ENCODE measurements at places on chromosomes 6 and 20.

- no peak for DNase-seq
These were observed 77.2 kb downstream of the LY86 start for GRCh38 chr6:6665555-6666243.

GRCh38 chr6:33716890-33717632 lies 5.6 kb upstream of the UQCC2 start:
- DNase-seq, result no peak

- DNase-seq, result no peak
These were observed 207.9 kb downstream of the SAMD5 start for GRCh38 chr6:147716434-147716833.

GRCh38 chr6:46302176-46302575 lies 131.4 kb upstream of the ENPP5 start:
- no peak for DNase-seq

GRCh38 chr6:129191235-129191634 lies 308.3 kb downstream of the LAMA2 start:
- DNase-seq, result no peak

DNA sequence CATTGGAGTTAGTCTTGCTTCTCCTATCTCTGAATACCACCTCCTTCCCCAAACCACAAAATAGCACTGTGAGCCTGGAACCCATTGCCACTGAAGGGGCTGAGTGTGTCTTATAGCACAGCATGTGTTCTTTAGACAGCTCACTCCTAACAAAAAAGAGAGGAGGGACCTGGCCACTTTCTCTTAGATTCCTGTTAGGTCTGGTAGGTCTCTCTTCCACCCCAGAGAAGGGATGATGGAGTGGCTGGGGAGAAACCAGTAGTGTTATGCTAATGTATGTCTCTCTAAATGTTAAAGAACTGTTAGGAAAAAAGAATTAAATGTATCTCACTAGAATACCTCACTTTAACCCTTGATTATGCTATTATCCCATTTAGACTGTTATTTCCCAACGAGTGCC lies 340.3 kb downstream of the EPHA7 start:
- no peak for DNase-seq

DNA sequence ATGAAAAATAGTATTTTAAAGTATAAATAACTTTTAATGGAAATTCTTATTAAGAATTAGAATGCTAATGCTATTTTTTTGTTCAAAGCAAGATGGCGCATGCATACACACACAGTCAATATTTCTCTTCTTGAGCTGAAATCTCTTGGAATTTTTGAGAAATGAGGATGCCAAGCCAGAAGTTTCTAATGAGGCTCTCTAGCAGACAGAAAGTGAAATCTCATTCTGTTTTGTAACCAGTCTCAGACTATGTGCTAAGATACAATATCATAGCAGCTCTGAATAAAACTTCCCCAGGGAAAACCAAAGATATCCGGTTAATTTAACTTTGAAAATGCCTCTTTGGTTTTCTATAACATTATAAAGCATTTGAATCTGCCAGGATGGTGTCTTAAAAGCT lies 97.2 kb upstream of the HDAC2 start:
- DNase-seq, result no peak

- DNase-seq, result no peak
These were observed 130.5 kb downstream of the CEBPB start for GRCh38 chr20:50320901-50321796.

- no peak for DNase-seq
These were observed 36.6 kb upstream of the SLC22A16 start for GRCh38 chr6:110512991-110513390.

DNA sequence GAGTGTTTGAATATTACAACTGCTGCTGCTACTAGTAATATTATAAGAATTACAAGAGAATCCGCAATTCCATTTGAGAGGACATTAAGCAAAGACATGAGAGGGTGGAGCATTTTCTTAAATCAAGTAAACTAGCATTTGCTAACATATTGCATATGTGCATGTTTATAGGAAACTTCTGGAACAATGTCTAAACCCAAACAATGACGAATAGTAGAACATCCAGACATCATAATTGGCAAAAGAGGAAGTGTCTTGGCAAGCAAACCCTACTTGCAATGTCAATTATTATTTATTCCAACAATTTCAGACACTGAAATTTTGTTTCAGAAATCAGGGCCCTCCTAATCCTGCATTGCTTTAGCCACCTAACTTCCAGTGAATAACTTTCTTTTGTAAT lies 1155.3 kb upstream of the GJE1 start:
- no peak for DNase-seq

GRCh38 chr6:33411632-33412005 lies 805 bp downstream of the PHF1 start:
- DNase-seq, result no peak

DNA sequence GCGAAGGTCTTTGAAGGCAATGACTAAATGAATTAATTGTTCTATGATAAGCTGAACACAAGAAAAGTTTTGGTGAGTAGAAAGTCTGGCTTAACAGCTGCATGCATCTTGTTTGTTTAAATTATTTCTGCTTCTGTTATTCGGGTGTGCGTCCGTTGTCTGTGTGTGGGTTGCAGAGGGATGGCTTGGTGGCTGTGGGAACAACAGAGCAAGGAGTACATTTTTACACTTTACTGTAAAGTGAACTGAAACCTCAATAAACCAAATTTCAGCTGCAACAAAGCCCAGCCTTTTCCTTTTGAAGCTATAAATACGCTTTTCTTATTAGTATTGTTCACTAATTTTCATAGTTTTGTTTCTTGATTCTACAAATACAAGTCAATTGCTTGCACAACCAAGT lies 3.5 kb upstream of the LAMP5 start:
- no peak for DNase-seq

All from activated gamma-delta T cell treated with Interleukin-2 at 50 U/mL for 16 hours (primary cell).